ENCODE measurements at places on chromosomes 12 and 14.

DNA sequence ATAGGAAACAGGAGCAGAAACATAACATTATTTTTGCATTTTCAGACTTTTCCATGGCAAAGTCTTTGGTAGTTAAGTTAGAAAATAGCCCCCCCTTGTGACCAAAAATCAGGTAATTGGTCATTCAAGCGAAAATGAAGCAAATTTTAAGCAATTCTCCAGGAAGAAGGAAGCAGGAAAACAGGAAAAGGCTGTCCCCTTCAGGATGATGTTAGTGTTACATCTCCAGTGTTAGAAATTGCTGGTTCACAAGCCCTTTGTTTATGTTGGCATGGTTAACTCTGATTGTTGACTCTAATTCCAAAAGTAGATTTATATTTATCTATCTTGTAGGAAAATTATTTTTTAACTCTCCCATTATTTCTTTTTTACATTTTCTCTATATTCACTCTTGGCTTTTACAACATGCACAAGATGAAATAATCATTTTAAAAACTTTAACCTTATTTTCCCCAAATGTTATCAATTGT lies 18.8 kb upstream of the GAS2L3 start:
- DNase-seq, result peak; percentile 61

DNA sequence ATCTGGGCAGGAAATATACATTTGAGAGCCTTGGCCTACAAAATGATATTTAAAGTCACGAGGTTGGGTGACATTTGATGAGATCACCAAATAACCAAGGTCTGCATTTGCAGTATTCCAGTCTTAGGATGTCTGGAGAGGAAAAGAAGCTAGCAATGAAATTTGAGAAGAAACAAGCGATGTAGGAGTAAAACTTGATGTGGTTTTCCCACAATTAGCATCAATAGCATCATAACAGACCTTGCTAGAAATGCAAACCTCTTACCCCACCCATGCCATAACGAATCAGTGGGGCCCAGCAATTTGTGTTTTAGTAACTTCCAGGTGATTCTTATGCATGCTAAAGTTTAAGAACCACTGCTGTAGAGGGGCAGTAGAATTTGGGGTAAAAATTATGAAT lies 219.9 kb downstream of the PPFIA2 start:
- DNase-seq, result no peak

DNA sequence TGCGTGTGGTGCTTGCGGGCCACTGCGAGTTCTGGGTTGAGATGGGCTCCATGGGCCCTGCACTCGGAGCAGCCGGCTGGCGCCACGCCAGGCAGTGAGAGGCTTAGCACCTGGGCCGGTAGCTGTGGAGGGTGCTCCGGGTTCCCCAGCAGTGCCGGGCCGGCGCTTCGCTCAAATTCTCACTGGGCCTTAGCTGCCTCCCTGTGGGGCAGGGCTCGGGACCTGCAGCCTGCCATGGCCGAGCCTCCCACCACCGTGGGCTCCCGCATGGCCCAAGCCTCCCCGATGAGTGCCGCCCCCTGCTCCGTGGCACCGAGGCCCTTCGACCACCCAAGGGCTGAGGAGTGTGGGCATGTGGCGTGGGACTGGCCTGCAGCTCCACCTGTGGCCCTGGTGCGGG lies 375.7 kb downstream of the NELL2 start:
- no peak for DNase-seq

GRCh38 chr12:113086249-113087164 lies 30.0 kb downstream of the DTX1 start:
- no peak for DNase-seq

DNA sequence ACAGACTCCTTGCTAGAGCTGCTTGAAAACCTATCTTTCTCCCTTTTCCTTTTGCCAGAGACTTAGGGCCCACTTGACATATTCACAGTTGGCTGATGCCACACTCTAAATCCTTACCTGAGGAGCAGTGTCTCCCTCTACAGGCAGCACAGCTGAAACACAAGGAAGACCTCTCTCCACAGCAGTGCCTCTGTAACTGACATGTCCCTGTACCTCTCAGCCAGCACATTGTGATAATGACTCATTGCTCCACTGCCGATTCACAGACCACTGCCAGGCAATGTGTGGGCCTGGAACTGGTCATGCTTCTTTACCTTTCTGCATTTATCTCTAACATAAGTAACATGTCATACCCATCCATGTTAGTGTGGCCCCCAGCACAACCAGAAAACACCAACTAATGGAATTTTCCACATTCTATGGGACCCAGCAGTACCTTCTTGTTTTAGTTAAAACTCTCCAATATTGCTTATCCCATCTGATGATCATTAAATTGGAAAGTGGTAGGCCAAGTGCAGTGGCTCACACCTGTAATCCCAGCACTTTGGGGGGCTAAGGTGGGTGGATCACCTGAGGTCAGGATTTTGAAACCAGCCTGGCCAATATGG lies 56.5 kb downstream of the GTF2A1 start:
- peak; percentile 64 for DNase-seq

DNA sequence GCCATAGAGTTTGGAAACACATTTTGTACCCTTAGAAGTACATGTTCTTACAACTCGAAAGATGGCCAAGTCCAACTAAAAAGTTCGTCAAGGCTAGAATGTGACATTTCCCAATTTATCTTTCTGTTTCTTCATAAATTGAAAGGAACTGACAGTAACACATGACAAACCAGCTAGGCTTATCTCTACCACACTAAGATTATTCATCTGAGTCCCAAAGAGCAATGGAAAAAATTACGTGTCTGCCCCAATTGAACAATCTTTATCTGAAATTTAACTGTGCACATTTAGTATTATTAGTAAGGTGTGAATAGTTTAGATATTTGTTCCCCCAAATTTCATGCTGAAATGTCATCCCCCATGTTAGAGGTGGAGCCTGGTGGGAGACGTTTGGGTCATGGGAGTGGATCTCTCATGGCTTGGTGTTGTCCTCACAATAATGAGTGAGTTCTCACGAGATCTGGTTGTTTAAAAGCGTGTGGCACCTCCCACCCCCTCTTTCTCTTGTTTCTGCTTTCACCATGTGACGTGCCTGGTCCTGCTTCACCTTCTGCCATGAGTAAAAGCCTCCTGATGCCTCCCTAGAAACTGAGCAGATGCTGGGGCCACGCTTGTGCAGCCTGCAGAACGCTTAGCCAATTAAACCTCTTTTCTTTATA lies 13.3 kb downstream of the CPM start:
- DNase-seq, result peak; percentile 58

GRCh38 chr14:90614696-90615516 lies 201.3 kb downstream of the TTC7B start:
- no peak for DNase-seq

DNA sequence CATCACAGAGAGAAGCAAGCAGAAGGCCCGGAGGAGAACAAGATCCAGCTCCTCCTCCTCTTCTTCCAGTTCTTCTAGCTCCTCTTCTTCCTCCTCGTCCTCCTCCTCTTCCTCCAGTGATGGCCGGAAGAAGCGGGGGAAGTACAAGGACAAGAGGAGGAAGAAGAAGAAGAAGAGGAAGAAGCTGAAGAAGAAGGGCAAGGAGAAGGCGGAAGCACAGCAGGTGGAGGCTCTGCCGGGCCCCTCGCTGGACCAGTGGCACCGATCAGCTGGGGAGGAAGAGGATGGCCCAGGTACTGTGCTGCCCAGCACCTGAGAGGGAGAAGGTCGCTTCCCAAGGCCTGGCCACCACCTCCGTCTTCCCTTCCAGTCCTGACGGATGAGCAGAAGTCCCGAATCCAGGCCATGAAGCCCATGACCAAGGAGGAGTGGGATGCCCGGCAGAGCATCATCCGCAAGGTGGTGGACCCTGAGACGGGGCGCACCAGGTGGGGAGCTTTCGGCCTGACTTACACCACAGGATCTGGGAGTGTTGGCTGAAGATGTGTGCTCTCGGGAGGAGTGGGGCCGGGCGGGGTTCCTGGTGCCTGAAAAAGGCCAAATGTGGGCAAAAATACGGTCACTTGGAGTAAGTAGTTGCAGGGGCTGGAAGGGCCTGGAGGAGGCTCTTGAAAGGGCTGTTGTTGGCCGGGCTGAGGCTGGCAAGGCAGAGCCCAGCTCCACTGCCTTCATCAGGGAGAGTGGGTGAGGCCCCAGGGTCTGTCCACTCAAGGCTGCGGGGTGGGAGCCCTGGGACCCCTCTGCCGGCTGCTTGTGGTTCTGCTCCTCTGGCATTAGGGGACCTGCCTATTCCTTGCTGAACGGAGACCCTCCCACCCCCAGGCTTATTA lies 1.4 kb downstream of the ARL6IP4 start:
- no peak for DNase-seq

DNA sequence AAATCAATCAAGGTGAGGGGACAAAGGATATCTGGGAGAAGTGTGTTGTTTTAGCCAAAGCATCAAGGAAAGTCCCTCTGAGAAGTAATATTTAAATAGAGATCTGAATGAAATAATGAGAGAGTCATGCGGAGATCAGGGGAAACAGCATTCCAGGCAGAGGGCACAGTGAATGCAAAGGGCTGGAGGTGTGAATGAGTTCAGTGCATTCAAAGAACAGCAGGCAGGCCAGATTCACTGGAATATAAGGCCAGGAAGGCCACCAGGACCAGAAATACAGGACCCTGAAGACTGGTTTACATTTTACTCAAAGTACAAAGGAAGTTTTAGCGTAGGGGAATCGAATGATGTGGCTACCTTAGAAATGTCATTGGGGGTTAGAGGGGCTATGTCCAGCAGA lies 436.2 kb upstream of the TMEM132C start:
- no peak for DNase-seq

DNA sequence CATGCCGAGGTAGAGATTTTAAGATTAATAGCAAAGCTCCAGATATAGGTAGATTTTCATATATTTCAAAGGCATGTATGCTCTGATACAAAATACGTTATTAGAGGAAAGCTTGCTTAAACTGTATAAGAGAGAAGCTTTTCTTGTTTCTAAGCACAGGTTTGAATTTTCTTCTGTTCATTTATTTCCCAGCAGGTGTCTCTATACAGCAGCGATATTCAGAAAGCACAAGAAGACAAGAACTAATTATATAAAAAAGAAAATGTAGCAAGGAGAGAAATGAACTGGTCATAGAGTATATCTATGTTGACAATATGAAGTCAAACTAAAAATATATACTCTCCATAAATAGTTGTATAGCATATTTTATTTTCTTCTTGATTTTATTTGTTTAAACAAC lies 307.4 kb upstream of the NOVA1 start:
- DNase-seq, result no peak

DNA sequence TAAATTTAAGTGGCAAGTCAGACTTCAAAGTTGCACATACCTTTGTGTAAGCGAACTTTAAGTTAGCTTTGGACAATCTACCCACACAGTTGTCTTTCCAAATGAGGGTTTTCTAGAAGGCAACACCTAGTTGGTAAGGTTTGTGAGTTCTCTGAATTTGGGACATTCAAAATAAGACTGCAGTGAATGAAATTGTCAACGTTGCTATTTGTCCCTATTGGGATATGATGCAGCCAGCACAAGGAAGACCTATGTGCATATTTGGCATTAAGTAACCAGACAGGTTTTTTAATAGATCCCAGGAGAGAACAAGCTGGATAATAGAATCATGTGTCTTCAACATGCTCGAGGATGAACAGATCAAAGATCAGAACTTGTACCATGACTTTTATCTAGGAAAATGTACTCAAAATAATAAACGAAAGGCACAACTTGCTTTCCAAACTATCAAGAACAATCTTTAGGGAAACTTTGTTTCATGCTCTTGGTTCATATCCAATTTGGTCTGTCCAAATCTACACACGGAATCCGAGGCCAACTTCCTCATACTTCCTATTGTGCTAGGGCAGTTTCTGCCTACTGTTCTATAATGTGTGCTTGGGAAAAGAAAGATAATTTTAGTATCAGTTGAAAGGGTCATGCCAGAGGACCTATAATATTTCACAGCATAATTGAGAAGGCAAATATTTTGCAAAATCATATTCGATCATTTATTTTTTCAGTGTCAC lies 284.2 kb upstream of the SOX5 start:
- DNase-seq, result no peak

DNA sequence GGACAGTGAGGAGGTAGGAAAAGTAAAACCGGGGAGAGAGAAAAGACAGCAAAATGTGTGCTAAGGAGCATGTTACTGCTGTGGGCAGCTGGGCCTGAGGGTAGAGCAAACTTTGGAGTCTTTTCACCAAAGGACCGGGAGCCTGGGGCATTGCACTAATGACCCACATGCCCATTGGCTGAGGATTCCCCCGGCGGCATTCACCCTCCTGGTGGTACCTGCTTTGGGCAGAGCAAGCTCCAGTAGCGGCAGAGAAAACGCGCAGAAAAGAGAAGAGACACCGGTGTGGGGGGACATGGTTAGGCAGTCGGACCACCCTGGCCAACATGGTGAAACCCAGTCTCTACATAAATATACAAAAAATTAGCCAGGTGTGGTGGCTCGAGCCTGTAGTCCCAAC lies 83.4 kb upstream of the ESRRB start:
- no peak for DNase-seq

DNA sequence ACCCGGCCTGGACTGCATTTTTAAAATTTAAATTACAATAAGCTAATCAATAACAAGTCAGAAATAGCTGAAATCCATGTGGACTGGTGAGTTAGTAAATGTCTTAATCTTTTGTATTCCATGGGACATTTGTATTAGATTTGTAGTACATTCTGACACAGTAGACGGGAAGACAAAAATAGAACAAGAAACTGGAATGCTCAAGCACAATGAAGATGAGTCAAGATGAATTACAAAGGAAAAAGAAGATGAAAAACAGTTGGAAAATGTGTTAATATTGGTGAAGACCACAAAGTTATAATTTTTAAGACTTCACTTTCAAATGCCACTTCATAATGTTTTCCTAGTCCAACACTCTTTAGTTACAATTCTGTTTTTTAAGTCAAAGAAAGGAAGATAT lies 97.8 kb upstream of the FERMT2 start:
- no peak for DNase-seq

- DNase-seq, result no peak
Observed at GRCh38 chr14:32762886-32763285, 175.8 kb upstream of the NPAS3 start.

DNA sequence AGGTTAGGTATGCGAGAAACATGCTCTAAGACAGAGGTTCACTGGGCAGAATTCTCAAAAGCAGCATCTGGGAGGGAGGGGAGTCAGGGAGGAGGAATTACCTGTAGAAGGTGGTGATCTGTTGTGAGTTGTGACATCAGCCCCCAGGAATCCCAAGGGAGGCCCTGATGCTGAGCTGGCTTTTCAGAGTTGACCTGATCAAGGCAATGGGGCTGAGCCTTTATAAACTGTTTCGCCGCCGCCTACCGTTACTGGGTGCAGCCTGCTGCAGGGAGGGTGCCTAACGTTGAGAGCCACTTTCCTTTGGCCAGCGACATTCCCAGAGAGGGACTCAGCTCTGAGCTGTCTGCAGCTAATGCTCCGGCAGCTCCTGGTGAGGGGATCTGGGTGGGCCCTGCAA lies 257.9 kb upstream of the TMEM132C start:
- DNase-seq, result no peak

GRCh38 chr12:58458102-58458501 lies 462.2 kb downstream of the LRIG3 start:
- no peak for DNase-seq

Measured in NCI-H2171 (cell line).